Stimulated activated CD4-positive, alpha-beta T cell treated with anti-CD3 and anti-CD28 coated beads, Interleukin-12 subunit alpha, Interleukin-12 subunit beta, amount 100 ng/mL, for 48 hours (primary cell): ENCODE measurements at places on chromosomes 4 and X.

DNA sequence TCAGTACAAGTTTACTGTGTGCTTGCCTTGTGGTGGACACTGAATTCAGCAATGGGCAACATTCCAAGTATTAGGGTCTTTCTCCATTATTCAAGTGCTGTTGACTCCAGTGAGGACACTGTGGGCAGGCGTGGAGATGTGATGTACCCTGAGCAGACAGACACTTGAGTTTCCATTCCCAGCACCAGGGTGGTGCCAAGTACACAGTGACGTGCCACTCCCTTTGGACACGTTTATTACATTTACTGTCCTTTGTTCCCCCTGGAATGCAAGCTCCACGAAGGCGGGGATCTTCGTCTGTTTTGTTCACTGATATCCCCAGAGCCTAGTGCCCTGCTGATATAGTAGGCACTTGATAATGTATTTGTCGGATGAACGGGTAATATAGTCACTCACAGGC is 130.6 kb upstream of the STX18 start:
- no peak for DNase-seq

GRCh38 chr4:186845137-186845842 is 121.6 kb upstream of the FAT1 start:
- no peak for DNase-seq

- DNase-seq: no peak
Observed at GRCh38 chr4:88958080-88958479, 98.9 kb downstream of the FAM13A start.

GRCh38 chr4:153362184-153362583 is 17.7 kb downstream of the MND1 start:
- DNase-seq: no peak

GRCh38 chr4:84481077-84481859 is 17.8 kb downstream of the NKX6-1 start:
- DNase-seq: no peak
